RWPE1 (cell line): ENCODE measurements at places on chromosomes 5 and 9.

GRCh38 chr9:37339923-37340322 is 82.6 kb upstream of the GRHPR start:
- no peak for DNase-seq

DNA sequence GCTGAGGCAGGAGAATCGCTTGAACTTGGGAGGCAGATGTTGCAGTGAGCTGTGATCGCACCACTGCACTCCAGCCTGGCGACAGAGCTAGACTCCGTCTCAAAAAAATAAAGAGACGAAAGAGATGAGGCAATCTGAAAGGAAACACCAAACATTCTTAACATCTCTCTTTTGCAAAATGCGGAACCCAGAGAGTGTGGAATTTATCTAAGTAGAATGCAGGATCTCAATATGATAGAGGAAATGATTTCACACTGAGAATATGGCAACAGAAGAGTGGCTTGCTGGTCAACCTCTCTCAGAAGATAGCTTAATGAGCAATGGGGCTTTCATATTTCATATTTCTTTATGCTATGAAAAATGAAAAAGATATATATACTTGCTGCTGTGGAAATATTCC is 33.4 kb upstream of the PCA3 start:
- no peak for DNase-seq

DNA sequence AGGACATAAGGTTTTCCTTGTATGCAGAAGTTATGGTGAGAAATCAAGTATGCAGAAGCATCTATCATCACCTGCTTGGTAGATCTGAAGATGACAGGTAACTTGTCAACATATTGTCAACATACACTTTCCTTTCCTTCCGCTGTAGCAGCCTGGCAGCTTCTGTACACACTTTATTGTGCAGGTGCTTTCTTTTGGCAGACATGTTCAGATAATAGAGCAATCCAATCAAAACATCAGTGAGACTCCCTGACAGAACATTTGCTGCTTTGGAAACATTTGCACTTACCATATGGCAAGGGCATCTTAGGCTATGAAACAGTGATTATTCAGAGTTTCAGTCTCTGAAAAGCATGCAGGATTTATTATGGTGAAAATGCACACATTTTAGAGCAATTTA is 161.1 kb upstream of the CDH12 start:
- DNase-seq: no peak

- DNase-seq: no peak
Observed at GRCh38 chr9:2241461-2241835, 226.3 kb downstream of the SMARCA2 start.

GRCh38 chr5:155532621-155533311 is 519.2 kb downstream of the KIF4B start:
- peak; percentile 50 for DNase-seq

- DNase-seq: no peak
Observed at GRCh38 chr9:86488794-86489193, 134.6 kb upstream of the TUT7 start.

- DNase-seq: no peak
Observed at GRCh38 chr5:141393267-141393666, 834 bp downstream of the PCDHGA8 start.

GRCh38 chr9:27638716-27639115 is 65.4 kb upstream of the C9orf72 start:
- no peak for DNase-seq

DNA sequence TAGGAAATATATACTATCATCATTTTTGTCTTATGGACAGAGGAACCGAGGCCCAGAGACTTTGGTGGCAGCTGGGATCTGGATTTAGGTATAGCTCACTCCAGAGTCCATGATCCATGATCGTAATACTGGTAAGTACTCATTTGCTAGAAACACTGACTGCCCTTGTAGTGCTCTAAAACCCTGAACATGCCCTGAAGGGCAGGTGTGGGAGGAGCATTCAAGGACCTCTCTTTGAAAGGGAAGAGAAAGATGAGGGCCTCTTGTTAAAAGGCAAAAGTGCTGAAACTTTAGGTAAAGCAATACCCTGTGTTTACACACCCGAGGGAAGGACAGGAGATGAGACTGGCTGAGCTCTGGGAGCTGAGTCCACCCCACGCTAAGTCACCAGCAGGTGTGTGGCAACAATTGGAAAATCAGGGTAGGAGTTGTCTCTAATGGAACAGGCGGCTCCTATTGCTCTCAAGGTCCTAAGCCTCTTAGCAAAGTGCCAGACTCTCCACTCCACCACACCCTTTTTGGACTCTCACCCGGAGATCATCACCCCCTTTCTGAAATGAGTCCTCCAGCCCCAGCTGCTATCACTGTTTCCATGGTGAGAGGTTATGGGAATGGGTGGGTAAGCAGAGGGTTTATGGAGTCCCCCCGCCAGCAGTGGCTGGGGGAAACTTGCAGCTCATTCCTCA is 34.8 kb downstream of the TRPC7 start:
- no peak for DNase-seq

DNA sequence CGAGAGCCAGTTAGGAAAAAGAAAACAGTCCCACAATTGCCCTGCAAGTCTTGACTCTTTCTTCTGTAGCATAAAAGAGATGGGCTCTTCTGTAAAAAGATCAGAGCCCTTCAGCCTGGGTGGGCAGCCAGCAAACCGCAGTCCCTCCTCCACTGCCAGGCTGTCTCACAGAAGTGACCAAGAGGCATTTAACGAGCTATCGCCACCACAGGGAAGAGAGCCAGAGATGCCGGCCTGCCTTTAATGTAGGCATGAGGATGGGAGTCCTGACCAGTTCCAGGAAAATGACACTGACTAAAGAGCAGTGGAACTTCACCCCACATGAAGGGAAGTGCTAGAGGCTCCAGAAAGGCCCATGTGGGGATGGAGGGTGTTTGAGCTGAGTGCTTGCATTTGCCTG is 264.6 kb downstream of the NDUFS4 start:
- DNase-seq: no peak

GRCh38 chr5:135318924-135319323 is 80.1 kb downstream of the MACROH2A1 start:
- DNase-seq: no peak

- peak; percentile 99 for DNase-seq
Observed at GRCh38 chr9:120935383-120935857, 8.8 kb upstream of the TRAF1 start.

DNA sequence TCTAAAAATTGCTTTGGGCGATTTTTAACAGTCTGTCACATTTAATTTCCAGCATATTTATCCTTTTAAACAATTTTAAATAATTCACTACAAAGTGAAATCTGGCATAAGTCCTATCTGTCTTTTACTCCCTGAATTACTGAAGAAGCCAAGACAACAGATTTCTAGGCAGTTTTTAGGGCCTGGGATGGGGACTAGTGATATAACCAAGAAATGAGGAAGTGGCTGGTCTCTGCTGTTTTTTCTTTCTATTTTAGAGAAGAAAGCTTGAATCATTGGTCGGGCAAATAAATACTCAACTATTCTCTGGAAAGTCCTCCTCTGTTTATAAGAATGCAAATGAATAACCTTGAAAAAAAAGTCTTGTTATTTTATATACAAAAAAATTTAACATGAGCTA is 79.7 kb upstream of the SSBP2 start:
- no peak for DNase-seq

GRCh38 chr9:97547098-97547829 is 45.8 kb downstream of the TMOD1 start:
- no peak for DNase-seq

- DNase-seq: no peak
Observed at GRCh38 chr5:136006164-136006563, 22.6 kb upstream of the TGFBI start.

DNA sequence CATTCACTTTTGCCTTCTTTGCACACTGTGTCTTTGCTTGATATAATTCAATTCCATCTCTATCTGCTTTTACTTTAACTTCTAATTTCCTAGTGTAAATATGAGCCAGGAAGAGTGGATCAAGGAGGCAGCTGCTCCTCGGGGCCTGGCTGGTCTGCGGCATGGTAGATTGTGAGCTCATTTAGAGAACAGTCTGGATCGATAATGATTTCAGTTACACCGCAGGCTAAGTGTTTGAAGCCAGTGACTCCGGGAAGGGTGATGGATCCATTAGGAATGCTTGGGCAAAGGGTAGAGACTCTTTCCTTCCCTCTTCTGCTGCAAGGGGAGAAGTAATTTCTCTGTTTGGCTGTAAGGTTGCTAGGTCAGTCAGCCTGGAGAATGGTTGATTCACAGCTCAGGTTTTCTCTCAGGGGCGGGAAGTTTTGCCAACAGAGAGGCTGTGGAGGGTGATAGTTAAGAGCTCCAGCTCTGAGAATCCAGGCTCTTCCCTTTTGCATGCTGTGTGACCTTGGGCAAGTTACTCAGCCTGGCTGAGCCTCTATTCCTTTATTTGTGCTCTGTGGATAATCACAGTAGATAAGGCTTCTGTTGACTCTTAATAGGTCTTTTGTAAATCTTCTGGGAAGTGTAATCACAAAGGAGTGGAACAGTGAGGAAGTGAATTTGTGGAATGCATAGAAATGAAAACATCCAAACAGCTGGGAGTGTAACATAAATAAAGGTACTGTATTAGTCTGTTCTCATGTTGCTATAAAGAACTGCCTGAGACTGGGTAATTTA is 99.1 kb downstream of the PTTG1 start:
- no peak for DNase-seq

DNA sequence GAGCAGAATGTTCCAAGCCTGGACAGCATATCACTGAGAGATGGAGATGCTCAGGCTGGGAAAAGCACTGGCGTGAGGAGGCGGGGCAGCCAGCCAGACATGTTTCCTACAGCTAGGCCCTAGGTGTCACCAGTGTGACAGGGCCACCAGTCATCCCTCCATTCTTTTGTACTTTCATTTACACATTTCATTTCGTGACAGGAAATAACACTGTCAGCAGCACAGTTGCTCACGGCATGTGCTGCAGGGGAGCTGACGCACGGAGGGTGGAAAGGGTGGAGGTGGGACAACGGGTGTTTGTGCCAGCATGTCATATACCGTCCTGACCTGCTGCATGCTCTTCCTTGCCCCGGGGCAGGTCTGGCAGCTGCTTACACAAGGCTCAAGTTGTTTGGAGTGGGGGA is 14.8 kb upstream of the CEMIP2 start:
- no peak for DNase-seq

DNA sequence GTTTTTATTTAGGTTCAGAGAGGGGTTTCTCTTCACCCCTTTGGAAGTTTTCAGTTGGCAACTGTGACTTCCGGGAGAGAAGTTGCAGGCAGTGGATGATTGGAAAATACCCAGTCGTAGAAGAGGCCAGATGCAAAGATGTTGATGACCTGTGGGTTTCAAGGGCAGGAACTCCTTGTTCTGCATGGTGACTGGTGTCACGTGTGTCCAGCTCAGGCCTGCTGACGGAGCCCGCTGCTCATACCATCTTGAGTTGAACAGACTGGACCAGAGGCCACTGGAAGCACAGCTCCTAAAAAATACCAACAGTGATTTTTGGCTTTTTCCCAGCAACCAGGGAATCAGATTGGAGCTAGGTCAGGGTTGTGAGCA is 243.9 kb upstream of the KLF4 start:
- DNase-seq: no peak

GRCh38 chr5:4625206-4625896 is 514.8 kb upstream of the ADAMTS16 start:
- DNase-seq: no peak

DNA sequence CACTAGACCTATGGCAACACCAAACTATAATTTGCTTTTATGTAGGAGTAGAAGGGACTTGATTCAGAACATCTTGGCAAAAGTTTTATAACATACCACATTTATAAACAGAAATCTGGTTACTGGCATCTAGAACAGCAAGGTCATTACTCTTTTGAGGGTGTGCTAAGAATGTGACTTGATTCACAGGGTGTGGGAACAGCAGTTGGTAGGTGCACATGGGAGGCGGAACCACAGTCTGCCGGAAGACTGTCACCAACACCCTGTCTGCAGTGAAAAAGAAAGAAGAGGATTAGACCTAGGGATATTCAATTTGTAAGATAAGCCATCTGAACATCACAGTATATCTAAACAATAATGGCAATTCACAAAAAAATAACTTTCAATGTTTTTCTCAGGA is 23.0 kb downstream of the ELP1 start:
- no peak for DNase-seq

DNA sequence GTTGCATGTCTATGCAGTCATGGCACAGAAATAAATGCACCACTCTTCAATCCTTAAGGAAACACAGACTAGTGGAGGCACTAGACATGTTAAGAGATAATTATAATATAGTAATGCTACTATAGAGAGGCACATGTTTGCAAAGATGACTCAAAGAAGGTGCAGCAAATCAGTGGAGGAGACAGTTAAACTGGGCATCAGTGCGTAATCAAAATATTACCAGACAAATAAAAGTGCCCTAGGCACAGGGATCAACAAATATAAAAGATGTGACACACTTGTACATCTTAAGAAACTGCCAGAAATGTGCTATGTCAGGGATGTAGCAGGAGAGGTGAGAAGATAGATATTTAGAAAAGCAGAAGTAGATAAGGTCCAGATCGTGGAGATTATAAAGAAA is 642.1 kb downstream of the SLCO4C1 start:
- no peak for DNase-seq

DNA sequence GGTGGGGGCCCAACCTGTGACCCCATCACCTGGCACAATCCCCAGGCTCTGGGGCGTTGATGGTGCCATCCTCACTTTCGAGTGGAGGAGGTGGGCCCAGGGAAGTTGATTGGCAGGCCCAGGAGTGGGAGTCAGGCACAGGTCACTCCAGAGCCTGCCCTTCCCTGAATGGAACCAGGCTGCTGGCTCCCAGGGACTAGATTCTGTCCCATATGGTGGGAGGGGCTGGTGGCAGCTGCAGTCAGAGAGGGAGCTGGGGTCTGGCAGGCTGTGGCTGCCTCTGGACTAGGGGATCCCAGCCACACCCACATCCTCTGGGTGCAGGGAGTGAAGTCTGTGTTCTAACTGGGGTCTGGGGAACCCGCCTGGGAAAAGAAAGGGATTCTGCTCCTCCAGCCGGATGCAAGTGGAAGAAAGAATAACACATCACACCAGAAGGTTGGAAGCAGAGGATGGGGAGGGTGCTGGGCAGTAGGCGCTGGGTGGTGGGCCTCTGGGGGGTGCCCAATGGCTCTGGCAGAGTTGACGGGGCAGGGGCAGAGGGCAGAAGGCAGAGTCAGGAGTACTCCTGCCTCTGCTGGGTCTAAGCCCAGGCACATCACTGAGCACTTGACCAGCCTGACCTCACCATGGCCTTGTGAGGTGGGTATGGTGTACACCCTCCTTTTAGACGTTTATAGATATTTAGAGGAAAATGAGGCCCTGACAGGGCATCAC is 25.8 kb downstream of the CEL start:
- no peak for DNase-seq

GRCh38 chr5:115555084-115555633 is 10.6 kb upstream of the FEM1C start:
- DNase-seq: no peak

- DNase-seq: peak; percentile 25
Observed at GRCh38 chr5:28766565-28767158, 1728.3 kb upstream of the CDH9 start.

GRCh38 chr9:76366275-76366674 is 28.0 kb downstream of the RFK start:
- DNase-seq: no peak

DNA sequence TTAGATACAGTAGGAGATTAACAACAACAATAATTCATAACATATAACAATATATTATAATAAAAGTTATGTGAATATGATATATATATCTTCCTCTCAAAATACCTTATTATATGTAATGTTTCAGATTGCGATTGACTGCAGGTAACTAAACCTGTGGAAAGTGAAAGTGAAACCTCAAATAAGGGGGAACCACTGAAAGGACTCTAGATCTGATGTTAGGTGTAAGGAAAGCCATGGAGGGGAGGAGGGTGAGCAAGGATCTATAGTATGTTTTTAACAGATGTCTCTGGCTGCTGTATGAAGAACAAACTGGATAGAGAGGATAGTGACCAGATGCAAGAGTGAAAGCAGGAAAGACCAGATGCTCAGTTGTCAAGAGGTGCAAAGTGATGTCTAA is 5.8 kb upstream of the FSTL4 start:
- DNase-seq: no peak

GRCh38 chr5:66222455-66222854 is 78.4 kb downstream of the SREK1 start:
- DNase-seq: no peak
